ENCODE measurements at places on chromosomes 11 and 22.
A peak's percentile ranks its signal among the peaks of the same experiment; 100 is the strongest.

GRCh38 chr11:88357323-88358039 lies 19.9 kb upstream of the CTSC start:
- DNase-seq = no peak

DNA sequence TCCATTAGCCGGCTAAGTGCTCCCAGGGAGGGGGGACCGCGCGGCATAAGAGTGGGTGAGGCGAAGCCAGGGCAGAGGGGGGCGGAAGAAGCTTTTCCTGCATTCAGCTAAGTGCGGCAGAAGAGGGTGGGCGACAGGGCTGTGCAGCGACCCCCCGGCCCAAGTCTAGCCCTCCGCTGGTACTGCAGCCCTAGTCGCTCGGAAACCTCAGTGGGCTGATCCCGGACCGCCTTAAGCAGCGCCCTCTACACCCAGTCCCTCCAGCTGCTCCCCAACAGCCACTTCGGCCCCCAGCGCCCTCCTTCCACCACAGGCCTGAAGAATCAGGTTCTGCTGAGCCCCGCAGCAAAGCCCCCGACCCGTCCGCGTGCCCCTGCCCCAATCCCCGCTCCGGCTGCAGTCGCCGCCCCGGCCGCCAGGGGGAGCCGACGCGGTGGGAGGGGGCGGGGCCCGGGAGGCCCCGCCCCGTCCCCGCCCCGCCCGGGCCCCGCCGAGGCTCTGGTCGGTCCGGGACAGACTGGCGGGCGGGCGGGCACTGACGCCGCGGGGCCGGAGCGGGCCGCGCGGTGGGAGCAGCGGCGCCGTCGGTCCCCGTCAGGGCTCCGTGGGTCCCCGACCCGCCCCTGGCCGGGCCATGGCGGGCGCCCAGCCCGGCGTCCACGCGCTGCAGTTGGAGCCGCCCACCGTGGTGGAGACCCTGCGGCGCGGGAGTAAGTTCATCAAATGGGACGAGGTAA lies at the start of gene PLCB3:
Gene PLCB3 (plus strand): TSS at position 515 of the 737 bp plus-strand sequence. CDS start 120 bp downstream, at position 635.
- DNase-seq = peak; percentile 70

DNA sequence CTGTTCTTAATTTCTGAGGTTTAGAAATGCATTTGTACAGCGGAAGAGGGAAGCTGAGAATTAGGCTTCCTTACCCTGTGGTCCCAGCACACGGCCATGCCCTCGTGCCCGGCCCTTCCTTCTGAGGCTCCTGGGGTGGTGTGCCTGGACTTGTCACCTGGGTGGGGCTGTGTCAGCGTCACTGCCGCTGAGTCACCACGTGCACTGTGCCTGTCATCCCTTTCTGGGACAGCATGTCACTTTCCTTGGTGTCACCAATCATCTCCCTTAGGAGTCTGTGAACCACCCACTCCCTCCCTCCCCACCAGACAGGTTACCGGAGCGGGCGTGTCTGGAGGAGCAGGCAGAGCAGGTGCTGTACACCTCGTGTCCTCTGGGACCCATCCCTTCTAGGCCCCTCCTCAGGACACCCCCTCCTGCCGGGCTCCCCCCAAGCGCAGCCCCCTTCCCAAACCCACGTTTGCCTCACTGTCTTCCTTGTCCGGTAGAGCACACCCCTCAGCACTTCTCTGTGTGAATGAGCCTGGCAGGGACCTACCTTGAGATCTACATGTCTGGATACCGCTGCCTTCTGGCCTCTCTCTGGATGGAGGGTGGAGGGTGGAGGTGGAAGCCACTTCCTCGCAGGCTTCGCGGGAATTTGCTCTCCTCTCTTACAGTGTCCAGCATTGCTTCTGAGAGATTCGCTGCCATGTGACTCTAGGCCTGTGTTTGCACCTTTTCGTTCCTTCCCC lies 367.6 kb downstream of the TBC1D22A start:
- DNase-seq = peak; percentile 38

DNA sequence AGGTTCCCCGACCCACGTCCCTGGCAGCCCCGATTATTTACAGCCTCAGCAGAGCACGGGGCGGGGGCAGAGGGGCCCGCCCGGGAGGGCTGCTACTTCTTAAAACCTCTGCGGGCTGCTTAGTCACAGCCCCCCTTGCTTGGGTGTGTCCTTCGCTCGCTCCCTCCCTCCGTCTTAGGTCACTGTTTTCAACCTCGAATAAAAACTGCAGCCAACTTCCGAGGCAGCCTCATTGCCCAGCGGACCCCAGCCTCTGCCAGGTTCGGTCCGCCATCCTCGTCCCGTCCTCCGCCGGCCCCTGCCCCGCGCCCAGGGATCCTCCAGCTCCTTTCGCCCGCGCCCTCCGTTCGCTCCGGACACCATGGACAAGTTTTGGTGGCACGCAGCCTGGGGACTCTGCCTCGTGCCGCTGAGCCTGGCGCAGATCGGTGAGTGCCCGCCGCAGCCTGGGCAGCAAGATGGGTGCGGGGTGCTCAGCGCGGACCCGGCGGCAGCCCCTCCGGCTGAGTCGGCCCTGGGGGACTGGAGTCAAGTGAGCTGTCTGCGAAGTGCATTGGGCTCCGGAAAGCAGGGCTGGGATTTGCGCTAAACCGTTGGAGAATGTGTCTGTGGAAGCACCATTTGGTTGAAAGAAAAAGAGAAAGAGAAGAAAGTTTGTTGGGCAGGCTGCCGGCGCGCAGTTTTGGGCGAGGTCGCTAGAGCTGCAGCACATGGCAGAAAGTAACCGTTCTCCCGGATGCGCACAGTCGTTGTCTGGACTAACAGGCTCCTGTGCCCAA lies at the start of gene CD44:
Gene CD44 (plus strand): TSS at position 229 of the 779 bp plus-strand sequence. CDS start 133 bp downstream, at position 362.
- DNase-seq = peak; percentile 78

DNA sequence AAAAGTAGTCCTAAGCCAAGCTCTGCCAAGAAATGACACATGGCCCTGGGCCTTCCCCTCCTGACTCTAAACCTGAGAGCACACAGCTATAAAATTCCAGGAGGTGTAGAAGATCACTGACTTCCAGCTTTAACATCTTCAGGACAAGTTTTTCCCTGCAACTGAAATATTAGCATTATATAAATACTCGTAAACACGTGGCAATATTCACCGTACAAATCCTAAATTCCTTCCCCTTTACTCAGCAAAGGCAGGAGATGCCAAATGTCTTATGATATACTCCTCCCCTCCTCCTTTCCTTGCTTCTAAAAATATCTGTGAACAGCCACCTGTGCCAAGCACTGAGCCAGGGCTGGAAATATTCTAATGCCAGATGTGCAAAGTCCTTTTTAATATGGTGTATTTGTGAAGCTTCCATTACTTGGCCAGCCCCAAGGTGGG lies 194.0 kb downstream of the LARGE1 start:
- no peak for DNase-seq

- DNase-seq = peak; percentile 23
Observed at GRCh38 chr11:65892661-65893317, 2.3 kb downstream of the CCDC85B start.

DNA sequence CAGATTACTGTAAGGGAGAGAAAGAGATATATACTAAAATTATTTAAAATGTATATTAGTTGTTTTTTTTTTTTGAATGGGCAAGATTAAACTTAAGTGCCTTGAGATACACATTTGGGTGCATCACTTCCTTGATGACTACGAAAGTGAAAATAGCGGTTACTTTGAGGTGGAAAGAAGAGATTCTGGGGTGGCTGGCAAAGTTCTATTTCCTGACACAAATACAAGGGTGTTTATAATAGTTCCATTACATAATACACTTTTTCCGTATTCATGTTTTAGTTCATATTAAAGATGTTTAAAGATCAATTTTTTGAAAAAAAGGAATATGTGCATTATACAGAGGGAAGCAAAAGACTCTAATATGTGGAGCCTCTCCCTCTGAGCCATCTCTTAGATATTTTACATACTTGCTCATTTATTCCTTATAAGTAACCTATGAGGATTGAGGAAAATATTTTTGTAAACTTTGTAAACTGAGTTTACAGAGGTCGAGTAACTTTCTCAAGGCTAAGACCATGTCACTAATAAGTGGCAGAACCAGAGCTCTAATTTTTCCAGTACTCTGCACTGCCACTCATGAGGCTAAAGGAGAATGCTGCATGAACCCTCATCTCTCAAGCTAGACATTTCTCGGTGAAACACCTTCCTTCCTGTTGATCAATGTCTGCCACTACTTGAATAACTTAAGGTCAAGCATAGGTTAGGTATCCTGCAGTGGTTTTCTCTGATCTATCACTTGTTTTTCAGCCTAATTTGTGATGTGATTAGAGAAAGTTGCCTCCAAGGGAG lies 58.6 kb downstream of the DDIAS start:
- peak; percentile 24 for DNase-seq

GRCh38 chr11:62217191-62217748 lies 8.8 kb downstream of the SCGB2A1 start:
- no peak for DNase-seq

GRCh38 chr22:31350410-31350863 lies 4.3 kb upstream of the PATZ1 start:
- DNase-seq = no peak

DNA sequence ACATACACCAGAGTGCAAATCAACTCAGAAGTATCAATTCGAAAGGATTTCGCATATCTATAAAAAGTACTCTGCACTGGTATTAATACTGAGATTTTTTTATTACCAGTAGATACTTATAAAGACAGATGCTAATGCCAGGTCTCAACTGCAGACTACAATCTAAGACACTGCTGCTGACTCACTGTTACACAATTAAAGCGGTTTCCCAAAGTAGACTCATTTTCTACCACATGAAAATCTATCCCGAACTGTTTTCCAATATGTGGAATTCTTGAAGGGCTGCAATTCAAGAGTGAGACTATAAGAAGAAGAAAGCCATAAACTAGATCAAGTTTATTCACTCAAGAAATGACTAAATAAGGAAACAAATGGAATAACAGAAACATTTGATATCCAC lies 57.2 kb upstream of the ARHGAP32 start:
- DNase-seq = no peak

DNA sequence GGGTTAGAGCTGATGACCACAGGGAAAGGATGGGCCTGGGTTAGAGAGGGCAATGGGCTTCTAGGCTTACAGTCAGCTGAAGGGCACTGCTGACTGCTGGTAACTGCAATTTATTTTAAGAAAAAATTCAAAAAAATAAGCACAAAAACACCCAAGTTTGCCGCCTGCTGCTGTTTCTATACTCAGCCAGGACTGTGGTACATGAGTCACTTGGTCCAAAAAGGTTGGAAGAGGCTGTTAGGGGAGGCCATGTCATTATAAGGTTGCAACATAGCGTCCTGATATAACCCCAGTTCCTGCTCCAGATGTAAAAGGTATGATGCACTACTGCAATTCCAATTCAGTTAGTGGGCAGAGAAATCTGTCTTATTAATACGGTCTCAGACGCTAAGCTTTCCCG lies 98.9 kb downstream of the ETS1 start:
- peak; percentile 58 for DNase-seq

- DNase-seq = no peak
Observed at GRCh38 chr11:20512869-20513268, 86.5 kb upstream of the SLC6A5 start.

DNA sequence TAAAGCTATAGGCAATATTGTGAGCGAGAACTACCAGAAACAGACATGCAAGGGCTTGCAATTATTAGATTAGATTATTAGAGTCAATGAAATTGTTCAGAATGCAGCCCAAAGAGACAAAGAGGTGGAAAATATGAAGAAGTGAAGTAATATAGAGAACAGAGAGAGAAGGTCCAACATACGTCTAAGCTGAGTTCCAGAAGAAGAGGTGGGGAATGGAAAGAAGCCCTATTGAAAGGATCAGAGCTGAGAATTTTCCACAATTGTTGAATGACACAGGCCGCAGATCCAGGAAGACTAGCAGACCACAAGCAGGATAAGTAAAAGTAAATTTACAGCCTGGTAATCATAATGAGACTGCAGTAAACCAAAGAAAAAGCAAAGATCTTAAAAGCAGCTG lies 93.2 kb downstream of the EXT2 start:
- no peak for DNase-seq

- no peak for DNase-seq
Observed at GRCh38 chr11:111834432-111835163, 36.8 kb downstream of the ALG9 start.

DNA sequence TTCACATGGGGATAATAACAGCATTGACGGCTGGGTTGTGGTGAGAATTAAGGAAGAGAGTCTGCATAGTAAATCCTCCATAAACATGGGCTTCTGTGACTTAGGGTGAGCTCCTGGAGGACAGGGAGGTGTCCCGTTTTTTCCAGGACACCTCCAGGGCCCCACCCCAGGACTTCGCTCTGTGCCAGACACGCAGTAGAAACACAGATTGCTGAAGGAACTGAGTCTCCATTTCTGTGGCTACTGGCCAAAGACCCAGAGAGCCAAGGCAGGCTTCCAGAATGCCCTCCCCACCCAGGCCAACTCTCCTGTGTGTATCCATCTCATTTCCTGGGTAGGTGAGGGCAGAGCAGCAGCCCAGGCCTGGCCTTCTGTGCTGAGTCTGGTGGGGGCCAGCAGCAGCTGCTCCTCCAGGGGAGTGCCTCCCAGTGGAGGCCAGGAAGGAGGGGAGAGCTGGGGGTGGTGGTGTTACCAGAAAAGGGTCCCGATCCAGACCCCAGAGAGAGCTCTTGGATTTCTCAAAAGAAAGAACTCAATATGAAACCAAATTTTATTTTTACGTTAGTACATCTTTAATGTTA lies 9.5 kb upstream of the RFPL3 start:
- no peak for DNase-seq

DNA sequence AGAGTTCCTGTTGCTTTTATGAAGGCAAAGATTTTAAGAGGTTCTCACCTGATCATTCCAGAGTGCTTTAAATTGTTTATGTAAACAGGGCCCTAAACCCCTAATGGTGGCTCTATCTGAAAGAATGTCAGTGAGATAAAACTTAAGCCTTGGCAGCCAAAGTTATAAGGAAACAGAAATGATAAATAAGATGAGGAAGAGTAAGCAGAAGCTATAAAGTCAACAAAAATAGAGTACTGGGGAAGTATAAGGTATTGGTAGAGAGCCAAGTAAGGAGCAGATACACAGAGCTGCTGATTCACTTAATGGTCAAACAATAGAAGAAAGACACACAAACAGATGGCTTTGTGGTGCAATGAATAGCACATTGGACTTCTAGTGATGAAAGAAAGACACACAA lies 37.9 kb downstream of the TMPRSS5 start:
- DNase-seq = no peak

GRCh38 chr11:128412847-128413791 lies 174.2 kb downstream of the ETS1 start:
- no peak for DNase-seq

- no peak for DNase-seq
Observed at GRCh38 chr22:46672731-46673130, 52.5 kb downstream of the GRAMD4 start.

GRCh38 chr11:45354976-45355705 lies 69.0 kb upstream of the SYT13 start:
- DNase-seq = peak; percentile 91
